CD4-positive, alpha-beta T cell treated with Interleukin-1 beta for 1 hour (primary cell): ENCODE measurements at places on chromosomes 3 and 15.

- DNase-seq: no peak
Observed at GRCh38 chr3:155158346-155159037, 78.4 kb downstream of the MME start.

GRCh38 chr15:70575231-70576226 is 187.8 kb downstream of the UACA start:
- DNase-seq: no peak

GRCh38 chr15:62757535-62757934 is 285.0 kb upstream of the TPM1 start:
- no peak for DNase-seq

DNA sequence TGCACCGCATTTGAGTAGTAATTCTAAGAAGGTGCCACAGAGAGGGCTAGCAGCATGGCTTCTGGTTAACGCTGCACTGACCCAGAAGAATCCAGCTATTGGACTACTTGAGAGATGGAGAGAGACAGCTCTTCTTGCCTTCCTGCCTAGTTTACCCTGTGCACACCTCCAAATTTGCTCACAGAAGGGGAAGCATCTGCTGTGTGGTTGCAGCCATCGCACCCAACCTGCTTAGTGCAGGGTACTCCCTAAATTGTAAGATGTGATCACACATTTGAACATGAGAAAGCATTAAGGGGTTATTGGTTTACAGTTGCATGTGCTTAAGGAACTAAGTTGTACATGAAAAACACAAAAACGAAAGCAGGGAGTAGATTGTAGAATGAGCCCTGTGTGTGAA is 122.1 kb downstream of the FOXB1 start:
- no peak for DNase-seq

DNA sequence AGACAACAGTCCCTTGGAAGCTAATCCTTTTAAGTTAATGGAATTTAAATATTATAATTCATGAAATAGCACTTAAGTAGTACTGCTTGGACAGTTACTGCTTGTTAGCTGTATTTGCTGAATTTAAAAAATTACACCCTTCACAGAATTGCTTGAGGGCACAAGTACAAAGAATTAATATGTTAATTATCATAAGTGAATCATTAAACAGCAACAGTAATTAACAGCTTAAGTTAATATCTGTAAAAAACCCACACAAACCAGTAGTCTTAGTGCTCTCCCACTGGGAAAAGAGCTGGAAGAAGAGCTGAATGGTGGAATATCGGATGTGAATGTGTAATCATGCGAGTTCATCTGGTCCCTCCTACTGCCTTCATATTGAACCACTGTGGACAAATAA is 232.0 kb downstream of the CD47 start:
- DNase-seq: no peak

DNA sequence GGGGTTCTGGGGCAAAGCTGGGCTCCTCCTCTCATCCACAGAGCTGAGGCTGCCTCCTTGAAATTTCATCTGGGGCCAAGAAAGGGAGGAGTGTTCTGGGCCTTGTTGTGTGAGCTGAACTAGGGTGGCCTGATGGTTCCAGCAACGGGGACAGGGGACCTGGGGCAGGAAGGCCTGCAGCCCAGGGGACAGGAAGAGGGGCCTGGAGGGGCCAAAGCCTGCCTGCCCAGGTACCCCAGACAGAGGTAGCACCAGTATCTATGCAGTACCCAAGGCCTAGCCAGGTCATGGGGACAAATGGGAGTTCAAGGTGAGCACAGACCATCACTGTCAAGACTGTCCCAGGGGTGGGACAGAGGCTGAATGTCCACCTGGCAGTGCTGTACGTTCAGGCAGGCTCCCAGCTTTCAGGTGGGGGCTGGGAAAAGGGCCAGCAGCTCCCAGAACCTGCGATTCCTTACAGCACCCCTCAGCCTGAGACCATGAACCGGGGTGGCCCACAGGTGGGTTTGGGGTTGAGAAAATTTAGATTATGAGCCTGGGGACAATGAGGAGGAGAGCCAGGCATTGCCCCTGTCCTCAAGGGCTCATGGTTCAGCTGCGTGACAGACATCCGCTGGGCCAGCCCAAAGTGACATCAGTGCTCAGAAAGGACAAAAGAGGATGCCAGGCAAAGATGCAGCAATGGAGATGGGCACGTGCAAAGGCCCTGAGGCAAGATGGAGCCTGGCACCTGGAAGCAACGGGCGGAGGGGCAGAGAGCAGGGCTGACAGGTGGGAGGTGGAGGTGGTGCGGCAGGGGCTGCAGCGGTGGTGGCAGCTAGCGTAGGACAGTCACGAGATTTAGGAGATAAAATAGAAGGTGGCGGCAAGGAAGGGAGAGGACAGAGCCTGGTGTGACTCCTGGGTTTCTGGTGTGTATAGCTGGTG is 28.0 kb downstream of the PSTPIP1 start:
- DNase-seq: no peak

GRCh38 chr3:195162816-195163215 is 108.1 kb downstream of the XXYLT1 start:
- DNase-seq: no peak

GRCh38 chr3:9142362-9142761 is 107.1 kb downstream of the SRGAP3 start:
- no peak for DNase-seq

DNA sequence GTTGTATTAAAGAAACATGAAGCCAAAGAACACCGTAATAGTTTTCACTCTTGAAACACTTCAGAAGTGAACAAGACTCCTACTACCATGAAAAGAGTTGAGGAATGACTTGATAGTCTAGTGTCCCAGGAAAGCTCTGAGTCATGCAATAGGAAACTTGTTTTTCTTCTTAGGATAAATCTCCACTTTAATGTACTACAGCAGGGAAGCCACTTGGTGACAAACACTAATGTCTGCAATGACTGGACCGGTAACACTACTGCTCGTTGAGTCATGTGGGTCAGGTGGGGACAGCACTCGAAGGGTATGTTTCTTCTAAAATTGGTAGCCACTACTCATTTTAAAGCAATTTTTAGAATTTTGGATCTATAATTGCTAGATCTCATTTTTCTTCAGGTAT is 291.7 kb upstream of the CNTN3 start:
- DNase-seq: no peak

DNA sequence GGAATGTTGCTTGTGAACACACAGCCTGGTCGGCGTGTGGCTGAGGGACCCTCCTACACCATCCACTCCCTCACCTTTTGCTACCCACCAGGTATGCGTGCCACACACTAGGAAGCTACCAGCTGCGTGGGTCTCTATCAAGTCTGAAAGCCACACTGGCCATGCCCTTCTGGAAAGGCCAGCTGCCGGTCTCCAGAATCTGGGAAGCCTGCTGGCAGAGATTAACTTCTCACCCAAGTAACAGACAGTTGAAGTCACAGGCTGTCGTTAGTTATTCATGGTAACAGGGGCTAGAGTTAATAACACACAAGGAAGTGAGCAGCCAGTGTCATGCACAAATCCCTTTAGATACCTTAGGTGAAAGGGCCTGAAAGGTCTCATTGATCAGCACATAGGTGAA is 48.1 kb downstream of the SUSD5 start:
- DNase-seq: no peak

DNA sequence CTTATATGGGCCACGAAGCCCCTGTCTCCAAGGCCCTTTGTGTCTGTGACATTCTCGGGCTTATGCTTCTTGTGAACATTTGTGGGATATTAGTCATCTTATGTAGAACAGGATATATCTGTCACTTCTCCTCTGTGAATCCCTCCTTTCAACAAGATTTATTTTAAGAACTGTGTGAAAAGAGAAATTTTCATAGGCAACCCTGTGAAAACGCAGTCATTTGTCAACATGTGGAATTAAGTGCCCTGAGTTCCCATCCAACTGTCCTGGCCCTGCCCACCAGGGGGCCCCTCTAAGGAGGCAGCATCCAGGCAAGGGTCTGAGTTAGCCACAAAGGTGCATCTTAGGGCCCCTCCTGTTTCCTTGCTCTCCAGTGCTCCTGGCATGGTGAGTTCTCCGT is 76.8 kb upstream of the CHRNA7 start:
- DNase-seq: no peak

DNA sequence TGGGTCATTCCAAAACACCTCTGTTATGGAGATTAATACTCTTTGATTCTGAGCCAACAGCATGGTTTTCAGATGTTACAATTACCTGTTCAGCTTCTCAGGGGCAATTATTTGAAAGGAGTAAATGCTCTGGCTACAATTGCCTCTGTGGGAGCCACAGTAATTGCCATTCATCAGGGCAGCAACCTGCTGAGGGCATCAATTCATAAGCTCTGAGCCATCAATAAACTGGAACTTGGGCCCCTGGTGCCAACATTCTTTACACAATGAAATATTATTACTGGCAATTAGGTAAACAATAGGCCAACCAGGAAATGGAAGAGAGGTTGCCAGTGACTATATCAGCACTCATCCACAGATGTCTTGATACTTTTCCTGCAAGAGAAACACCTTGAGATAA is 660.8 kb downstream of the MECOM start:
- DNase-seq: no peak

- DNase-seq: no peak
Observed at GRCh38 chr15:52140646-52141045, 28.1 kb upstream of the BCL2L10 start.

GRCh38 chr15:27249046-27249759 is 278.2 kb downstream of the GABRG3 start:
- no peak for DNase-seq

DNA sequence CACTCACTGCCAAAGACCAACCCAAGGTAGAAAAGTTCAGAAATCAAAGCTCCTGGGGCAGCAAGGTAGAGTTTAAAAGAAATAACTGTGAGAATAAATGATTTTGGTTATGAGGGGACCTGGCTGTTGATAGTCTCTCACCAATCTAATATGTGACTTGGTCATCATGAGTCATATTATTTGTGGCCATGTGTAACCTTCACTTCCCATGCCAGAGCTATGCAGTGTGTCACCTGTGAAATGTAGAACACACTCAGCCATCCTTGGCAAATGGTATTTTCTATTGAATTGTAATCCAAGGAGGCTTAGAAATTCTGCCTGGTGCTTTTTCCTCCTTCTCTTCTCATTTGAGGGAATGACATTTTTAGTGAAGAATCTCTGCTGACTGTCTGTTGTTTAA is 184.2 kb upstream of the STAC start:
- no peak for DNase-seq

DNA sequence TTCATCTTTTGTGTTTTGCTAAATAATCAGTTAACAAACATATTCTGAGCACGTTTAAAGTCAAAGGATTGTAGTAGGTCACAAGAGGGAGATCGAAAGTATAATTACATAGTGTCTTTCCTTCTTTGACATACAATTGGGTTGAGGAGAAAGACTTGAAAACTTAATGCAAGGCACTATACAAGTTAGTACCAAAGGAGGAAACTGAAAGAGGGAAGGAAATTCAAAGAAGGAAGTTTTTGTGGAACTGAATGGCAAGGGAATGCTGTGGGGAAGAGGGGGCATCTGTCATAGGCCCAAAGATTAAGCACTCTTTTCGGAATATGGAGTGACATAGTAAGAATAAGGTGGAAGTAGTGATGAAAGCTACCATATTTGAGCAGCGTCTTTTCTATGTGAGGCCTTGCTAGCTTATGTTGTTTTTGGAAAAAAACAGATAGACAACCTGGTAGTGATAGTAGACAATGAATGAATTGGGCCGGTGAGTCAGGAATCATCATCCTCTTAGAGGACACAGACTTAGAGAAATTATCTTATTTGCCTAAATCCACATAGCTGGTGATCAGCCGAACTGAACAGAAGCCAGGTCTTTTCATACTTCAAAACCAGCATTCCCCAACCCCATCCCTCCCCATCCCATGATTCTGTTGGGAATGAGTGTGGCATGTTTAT is 10.2 kb downstream of the MBNL1 start:
- DNase-seq: no peak

DNA sequence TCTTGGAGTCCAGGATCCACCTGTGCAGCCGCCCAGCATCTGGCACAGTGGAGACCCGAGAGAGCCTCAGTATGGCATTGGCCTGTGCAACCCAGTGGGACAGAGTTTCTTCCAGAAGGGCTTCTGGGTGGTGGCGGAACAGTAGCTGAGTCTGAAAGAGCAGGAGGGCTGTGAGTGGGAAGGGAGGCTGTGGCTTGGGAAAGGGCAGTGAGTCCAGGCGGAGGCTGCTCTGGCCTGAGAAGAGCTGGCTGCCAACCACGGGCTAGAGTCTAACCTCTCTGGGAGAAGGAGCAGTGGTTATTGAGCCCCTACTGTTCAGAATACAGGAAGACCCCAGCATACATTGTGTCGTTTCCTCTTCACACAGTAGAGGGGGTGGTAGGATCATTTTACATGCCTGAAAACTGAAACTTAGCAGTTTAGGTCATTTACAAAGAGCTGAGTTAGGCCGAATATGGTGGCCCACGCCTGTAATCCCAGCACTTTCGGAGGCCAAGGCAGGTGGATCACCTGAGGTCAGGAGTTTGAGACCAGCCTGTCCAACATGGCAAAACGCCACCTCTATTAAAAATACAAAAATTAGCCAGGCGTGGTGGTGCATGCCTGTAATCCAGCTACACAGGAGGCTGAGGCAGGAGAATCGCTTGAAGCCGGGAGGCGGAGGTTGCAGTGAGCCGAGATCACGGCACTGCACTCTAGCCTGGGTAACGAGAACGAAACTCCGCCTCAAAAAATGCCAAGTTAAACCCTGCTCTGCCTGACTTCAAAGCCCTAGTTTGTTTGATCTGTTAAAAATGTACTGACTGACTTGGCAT is 3.2 kb downstream of the AEN start:
- DNase-seq: peak; percentile 78

DNA sequence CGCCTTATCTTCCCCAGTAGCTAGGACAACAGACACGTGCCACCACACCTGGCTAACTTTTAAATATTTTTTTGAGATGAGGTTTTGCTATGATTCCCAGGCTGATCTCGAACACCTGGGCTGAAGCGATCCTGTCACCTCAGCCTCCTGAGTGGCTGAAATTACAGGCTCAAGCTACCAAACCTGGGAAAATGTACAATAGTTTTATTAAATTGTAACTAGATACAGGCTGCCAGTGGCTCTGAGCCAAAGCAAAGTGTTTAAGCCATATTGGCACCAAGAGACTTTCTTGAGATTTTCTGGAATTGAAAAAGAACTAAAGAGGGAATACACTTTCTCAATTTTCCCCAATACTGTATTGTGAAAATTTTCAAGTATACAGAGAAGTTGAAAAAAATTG is 204.3 kb downstream of the SUCLG2 start:
- DNase-seq: no peak

- DNase-seq: no peak
Observed at GRCh38 chr3:65291448-65292125, 603.8 kb upstream of the ADAMTS9 start.
